ENCODE measurements at places on chromosomes 13 and 19.

DNA sequence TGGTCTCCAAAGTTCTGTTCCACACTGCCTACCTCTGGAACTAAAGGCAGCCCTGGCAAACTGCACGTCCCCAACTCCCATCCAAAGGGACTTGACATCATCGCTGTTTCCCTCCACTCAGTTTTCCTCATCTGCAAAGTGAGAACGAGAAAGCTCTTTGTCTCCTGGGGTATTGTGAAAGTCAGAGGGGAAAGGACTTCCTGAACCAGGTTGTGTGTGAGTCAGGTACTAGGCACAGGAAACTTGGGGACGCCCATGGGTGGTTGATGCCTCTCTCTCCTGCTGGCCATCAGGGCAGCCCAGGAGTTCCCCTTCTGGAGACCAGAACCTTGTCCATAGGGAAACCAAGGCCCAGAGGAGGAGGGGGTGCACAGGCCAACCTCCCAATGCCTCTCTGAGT is 4.7 kb downstream of the CRLF1 start:
- DNase-seq: no peak

DNA sequence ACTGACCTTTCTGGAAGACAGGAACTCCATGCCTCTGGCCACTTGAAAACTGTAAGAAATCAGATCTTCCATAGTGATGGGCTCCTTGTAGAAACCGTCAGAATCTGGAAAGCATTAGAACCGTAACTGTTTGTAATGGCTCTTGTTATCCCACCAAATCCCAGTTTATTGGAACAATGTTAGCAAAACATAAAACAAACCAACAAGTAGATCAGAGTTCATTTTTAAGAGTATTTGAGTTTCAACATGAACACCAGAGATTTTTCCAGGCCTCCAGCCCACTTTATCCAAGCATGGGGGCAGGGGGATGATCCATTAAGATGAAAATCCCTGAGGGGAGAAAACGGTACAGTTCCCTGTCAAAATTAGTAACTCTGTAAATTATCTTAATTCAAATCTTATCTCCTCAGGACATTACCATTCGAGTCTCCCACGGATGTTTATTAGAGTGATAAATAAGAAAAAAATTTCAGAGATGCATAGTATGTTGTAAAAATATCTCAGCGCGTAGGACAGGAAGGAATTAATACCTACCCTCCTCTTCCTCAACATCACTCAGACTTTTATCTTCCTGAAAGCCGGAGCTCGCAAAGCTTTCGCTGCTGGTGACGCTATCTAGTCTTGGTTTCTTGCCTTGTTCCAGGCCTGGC is 172.5 kb downstream of the FLT1 start:
- no peak for DNase-seq

DNA sequence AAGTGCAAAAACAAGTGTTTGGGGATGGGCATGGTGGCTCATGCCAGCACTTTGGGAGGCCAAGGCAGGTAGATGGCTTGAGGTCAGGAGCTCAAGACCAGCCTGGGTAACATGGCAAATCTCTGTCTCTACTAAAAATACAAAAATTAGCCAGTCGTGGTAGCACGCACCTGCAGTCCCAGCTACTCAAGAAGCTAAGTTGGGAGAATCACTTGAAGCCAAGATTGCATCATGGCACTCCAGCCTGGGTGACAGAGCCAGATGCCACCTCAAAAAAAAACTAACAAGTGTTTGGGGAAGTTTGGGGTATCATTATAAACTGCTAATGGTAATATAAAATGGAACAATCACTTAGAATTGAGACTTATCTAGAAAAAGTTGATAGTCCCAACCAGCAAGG is 24.6 kb downstream of the XPO4 start:
- no peak for DNase-seq

- no peak for DNase-seq
Measured at GRCh38 chr19:8373867-8374813, 10.2 kb downstream of the ANGPTL4 start.

GRCh38 chr13:26658448-26659385 is 101.2 kb downstream of the WASF3 start:
- no peak for DNase-seq

GRCh38 chr13:79612604-79613003 is 131.6 kb downstream of the NDFIP2 start:
- no peak for DNase-seq

GRCh38 chr19:29285878-29286277 is 72.9 kb upstream of the UQCRFS1 start:
- DNase-seq: no peak

- no peak for DNase-seq
Measured at GRCh38 chr13:25463496-25463895, 91.7 kb downstream of the ATP8A2 start.

GRCh38 chr19:48676887-48677286 is 4.1 kb upstream of the NTN5 start:
- DNase-seq: no peak

DNA sequence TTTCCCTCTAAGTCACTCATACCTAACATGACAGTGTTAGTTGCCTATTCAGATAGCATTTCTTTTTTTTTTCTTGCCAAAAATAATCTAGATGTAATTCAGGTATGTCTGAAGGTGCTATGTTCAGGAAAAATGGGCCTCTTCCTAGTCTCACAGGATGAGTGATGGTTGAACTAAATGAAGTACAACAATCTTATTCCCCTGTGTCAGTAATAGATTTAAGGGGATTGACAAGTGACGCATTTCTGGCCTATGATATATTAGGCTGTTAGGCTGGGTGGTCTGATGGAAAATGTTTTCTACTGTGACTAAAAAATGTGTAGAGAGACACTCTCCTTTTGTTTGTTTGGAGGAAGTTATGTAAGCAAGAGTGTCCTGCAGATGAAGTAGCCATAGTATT is 878.7 kb upstream of the SLITRK1 start:
- DNase-seq: no peak

- DNase-seq: no peak
Measured at GRCh38 chr13:46121033-46121432, 16.2 kb upstream of the CPB2 start.

DNA sequence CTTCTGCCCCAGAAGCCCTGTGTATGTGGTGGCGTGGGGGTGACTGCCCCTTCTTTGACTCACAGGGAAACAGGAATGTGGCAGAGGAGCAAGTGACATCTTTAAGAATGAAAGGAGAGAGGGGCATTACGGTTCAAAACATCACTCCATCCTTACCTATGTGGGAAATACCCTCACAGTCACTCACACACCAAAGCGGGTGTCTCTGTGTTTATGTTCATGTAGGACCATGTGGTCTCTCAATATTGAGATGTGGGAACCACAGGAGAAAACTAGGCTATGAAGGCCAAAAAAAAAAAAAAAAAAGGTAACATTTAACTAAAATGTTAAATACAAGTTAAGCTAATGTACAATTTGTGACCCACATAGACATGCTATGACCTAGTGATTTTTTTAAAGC is 153.6 kb upstream of the GPR12 start:
- DNase-seq: no peak

DNA sequence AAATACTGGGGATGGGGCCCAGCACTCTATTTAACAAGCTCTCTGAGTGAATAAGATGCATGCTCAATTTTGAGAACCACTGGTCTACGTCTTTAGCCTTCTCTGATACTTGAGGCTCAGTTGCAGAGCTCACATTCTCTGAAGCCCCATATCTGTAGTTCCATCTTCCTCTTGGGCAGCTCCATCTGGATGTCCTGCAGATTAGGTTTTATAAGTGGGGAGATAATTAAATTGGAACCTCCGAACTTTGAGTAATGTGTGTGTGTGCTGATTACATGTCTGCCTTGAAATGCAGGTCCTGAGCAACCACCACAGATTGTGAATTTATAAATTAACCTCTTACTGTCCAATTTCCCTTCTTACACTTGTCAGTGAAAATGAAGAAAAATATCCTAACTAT is 7.2 kb upstream of the RASL11A start:
- no peak for DNase-seq
